ENCODE measurements at places on chromosomes 2 and 18.

DNA sequence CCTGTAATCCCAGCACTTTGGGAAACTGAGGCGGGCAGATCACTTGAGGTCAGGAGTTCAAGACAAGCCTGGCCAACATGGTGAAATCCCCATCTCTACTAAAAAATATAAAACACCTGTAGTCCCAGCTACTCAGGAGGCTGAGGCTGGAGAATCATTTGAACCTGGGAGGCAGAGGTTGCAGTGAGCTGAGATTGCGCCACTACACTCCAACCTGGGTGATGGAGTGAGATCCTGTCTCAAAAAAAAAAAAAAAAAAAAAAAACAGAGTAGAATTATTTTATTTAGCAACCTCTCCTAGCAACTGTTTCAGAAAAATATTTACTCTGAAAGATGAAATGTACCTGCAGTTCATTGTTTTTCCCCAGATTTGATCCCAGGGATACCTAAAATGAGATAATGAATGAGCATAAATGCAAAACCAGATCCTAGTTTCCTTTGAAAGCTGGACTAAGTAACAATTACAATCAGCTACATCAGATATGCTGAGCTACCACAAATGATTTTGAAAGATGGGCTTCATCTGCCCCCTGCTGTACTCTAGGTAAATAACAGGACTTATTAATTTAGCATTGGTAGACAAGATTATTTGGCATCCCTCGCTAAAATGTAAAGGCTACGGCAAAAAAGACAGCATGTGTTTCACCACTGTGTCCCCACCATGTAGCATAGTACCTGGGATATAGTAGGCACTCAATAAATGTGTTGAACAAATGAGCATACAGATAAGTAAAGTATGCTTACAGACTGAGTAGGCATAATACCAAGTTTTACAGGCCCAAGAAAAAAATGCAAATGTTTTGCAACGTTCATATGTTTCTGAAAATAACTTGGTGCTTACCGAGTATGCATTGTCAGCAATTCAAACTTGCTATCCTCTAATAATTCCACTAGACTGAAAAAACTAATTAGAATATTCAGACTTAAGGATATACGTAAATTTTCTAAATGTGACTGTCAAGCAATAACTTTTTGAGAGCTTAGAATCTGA is 102.5 kb downstream of the ATL2 start:
- peak; percentile 35 for DNase-seq

GRCh38 chr2:174590928-174591648 is 6.5 kb downstream of the WIPF1 start:
- no peak for DNase-seq

- no peak for DNase-seq
These were observed 327.6 kb downstream of the RDH14 start for GRCh38 chr2:18232731-18233438.

DNA sequence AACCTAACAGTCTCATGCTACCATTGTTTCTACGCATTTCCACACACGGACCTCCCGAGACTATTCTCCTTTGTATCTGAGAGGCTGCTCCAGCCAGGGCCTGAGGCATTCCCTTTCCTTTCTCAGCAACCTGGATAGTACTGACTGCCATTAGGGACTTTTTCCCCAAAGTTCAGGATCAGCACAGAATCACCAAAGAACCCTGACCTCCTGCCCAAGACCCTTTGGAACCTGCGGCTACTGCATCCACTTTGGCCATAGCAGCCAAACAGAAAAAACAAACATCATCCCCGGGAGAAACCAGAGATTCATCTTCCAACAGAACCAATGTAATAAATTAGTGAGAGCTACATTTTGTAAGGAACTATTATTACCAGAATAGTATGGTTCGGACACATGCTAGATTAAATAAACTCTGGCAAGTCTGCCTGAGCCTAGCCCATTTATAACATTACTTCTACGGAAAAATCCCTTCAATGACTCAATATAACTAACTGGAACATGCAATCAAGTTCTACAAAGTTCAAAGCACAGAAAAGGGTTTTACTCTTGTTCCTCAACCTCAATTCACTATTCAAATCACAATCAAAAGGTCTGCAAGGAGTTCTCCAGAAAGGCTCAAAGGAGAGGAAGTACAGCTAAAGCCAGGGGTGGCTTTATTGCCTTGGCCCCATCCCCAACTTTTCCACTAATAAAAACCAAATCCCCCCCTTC is 51.8 kb downstream of the LPIN2 start:
- DNase-seq, result no peak

DNA sequence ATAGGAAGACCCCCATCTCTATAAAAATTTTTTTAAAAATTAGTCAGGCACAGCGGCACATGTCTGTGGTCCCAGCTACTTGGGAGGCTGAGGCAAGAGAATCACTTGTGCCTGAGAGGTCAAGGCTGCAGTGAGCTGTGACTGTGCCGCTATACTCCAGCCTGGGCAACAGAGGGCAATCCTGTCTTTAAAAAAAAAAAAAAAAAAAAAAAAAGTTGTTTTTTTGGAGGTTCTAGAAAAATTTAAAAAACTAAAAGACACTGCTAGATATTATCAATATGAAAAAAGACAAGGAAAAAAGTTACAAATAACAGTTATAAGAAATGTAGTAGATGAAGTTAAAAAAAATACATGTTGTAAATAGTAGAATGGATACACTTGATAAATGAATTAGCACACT is 56.1 kb upstream of the C2orf15 start:
- DNase-seq, result no peak

GRCh38 chr18:57436191-57436964 is 1.2 kb downstream of the ONECUT2 start:
- DNase-seq, result no peak

DNA sequence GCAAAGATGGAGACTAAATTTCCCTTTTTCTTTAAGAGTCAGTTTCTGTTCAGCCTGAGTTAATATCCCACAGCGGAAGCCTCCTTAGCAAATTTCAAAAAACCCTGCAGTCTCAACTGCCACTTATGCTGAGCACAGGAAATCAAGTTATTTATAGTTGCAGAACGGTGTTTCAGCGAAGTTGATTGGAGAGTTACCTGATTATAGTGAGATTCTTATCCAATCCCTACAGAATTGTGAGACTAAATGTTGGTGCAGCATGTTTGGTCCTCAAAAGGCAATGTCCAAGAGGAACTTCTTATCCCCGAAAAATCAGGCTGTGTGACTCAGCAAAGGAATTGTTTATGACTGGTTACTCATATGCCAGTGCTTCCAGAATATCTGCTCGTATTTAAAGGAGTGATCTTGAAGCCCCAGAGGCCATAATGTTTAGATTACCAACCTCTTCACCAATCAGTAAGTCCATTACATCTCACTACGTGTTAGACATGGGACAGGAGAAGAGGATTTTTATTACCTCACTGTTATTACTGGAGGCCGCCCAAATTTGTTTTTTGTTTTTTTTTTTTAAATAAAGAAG is 67.9 kb downstream of the LRRFIP1 start:
- DNase-seq, result no peak

GRCh38 chr2:12796657-12797056 is 79.9 kb downstream of the TRIB2 start:
- DNase-seq, result no peak

DNA sequence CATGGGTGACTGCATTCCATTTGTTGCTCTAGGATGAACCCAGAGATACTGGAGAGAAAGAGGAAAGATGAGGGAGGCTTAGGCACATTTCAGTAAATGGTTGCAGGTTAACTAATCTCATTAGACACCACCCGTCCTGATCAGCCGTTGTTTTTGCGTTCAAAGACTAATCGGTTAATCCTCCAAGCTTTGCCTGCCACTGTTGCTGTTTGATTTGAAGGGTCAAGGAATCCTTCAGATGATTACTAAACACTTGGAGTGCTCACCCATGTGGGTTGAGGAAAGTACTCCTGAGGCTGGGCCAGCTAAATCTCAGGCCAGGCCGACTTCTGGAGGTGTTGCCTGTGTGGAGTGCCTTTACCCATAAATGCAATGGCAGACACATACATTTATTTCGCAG is 8.6 kb downstream of the SH3RF3 start:
- DNase-seq, result no peak

DNA sequence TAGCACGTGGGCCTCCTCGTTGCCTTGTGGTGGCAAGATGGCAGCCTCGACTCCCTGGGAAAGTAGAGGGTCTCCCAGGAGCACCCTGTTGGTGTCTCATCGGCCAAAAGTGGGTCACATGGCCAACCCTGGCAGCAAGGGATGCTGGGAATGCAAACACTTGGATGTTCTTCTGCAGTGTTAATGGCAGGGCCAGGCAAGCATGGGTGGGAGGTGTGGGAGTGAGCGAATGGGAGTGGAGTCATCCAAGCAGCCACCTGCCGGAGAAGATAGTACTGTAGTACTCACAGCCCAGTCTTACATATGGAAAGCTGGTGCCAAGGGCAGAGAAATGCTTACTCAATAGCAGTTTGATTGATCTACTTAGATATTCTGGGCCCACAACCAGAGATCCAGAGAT is 122.2 kb downstream of the INHBB start:
- no peak for DNase-seq

DNA sequence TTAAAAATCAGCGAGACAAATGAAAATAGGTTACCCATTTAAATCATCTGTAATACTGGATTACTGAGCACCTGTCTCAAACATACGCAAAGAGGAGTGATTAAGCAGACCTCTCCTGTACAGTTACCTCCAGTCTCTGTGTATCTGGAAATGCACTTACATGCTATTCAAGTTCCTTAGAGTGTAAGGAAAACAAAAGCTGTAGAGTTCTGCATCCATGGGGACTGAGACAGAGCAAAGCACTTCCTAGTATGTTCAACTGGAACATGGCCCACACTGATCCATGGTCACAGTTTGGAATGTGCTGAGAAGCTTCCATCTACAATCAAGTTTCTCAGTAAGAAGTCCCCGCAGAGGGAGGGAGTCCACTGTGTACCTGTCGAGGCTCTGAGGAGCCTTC is 63.9 kb downstream of the PPP4R1 start:
- no peak for DNase-seq

DNA sequence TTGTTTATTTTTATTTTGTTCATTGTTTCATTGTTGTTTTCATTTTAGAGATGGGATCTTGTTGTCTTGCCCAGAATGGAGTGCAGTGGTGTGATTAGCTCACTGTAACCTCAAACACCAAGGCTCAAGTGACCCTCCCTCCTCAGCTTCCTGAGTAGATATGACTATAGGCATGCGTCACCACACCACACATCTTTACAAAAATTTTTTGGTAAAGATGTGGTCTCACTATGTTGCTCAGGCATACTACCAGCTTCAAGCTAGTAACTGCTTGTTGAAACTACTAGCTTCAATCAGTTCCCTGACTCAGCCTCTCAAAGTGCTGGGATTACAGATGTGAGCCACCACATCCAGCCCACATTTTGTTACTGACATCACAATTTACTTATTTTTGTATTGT is 14.8 kb downstream of the FAM237A start:
- DNase-seq, result no peak

DNA sequence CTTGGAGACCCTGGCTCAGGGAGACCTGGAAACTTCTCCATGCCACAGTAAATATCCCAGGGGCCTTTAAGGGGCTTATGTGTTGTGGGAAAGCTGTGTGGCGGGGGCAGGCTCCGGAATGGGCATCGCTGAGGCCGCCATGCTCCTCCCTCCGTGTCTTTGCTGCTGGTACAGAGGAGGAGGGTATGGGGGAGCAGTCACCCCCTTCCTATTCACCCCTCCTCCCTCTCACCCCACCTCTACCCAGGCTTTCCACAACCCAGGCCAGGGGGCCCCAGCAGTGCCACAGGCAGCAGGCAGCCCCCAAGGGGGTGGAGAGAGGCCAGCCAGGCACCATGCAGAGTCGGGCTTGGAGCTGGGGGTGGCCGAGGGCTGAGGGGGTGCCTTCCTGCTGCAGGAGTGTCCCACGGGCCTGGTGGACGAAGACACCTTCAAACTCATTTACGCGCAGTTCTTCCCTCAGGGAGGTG is 28.0 kb upstream of the FAHD2A start:
- DNase-seq, result no peak

- no peak for DNase-seq
These were observed 90.0 kb upstream of the PPP1CB start for GRCh38 chr2:28661589-28662001.

DNA sequence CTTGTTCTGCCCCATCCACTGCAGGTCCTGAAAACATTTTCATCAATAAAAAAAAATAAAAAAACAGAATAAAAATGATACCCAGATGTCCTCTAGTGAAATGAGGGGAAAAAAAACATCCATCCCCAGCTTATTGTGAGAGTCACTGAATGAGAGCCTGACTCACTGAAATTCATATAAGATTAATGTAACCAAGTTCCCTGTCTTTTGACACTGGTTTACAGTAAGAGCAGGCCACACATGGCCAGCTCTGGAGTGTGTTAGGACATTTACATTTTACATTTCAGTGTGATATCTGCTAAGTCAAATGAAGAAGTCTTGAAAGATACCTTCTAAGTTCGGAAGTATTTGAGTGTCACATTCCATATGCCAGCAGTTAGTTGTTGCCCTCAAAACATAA is 21.1 kb upstream of the IL18R1 start:
- DNase-seq, result no peak

All from effector memory CD8-positive, alpha-beta T cell (primary cell).